NCI-H187 treated with DMSO at 0.1 percent for 48 hours (cell line): ENCODE measurements at places on chromosomes 13 and 19.

DNA sequence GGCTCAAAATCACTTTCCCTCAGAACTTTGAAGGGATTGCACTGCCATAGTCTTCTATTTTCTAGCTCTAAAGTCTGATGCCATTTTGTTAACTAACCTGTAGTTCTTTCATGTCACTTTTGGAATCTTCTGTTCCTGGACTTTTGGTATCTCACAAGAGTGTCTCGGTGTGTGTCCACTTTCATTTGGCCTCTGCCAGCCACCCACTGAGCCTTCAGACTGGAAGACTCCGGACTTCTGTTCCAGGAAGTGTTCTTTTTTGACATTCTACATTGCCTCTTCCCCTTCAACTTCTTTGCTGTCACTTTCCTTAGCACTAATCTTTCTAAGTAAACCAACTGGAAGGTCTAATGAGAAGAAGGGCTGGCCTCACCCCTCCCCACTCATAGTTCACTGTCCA, 25.0 kb upstream of the LAMP1 start:
- no peak for DNase-seq

GRCh38 chr19:55626350-55626749, 2.0 kb upstream of the ZNF784 start:
- DNase-seq, result no peak

DNA sequence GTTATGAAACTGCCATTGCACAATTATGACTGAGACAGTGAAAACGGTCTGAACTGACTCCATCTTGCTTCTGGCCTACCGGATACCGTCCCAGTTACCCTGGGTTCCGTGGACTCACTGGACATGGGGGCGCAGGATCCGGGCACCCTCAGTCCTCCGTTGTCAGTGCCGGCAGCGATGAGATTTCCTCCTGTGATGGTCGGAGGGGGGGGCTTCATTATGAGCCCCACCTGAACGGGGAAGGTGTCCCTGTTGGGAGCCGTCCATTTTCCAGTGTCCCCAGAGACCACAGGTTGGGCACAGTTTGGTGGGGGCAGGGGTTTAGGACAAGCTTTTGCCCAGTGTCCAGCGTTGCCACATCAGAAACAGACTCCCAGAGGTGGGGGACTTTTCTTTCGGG, 23.4 kb downstream of the TMEM255B start:
- no peak for DNase-seq

DNA sequence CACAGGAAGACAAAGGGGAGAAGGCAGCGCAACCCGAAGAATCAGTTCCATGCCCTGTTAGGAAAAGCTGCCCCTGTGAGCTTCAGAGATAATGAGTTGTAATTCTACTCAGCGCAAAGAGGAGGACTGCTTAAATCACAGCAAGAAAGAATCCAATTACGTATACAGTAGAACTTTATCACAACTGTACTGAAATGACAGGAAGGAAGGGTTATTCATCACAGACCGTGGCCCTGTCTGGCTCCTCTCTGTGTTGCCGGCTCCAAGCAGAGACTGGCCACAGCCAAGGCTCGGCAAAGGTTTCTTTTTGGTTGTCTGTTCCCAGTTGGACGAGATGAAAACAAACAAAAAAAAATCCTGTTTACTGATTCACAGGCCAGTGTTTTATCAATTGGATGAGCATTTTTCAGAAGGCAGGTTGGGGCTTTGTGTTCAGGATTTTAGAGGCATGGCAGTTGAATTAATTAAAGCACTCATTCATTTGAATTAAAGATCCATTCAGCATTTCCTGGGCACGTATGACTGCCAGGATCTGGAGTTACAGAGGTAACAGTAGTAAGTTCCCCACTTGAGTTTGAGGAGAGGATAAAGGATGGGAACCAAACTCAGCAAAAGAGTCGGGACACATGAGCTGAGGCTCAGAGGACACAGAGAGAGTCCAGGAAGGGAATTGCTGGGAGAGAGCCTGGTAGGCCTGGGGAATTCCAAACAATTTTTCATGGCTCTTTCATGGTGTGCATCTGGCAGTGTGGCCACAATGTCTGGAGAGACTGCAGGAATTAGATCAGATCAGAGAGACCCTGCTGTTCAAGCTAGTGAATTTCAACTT, 341.0 kb downstream of the DNAJC15 start:
- DNase-seq, result no peak

DNA sequence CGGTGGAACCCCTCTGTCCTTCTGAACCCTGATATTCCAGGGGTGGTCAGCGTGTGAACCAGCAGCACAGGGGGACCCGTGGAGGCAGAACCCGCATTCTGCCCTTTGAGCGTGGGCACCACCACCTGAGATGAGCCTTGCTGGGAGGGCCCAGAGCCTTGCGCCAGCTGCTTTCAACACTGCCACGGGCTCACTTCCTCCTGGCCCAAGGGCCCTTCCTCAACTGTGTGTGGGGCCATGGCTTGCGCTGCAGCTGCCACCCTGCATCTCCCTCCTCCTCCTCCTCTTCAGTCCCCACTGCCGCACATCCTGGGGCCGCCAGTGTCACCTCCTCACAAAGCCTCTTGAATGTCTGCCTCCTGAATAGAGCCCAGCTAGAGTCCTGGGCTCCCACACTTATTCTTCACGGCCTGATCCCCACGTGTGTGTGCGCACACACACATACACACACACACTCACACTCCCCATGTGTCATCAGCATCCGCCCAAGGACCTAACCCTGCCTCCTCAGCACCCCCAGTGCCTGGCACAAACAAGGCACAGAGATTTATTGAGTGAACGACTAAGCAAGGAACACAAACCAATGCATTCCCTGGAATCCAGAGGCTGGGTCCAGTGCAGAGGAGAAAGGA, 26.9 kb upstream of the TMEM160 start:
- DNase-seq, result no peak

DNA sequence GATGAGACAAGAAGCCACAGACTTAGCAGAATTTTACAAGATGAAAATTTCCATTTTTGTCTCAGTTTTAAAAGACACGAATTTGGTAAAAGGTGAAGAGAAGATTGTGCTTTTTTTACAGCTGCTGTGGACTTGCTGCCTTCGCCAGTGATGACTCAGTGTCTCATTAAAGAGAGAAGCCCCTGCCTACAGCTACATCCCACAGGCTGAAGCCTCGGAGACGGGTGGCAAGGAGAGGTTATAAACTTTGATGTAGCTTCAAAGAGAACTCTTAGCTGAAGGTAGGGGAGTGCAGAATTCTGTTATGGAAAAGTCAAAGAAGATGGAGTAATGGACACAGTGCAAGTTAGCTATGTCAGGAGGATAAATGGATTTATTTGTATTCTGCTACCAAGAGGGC, 683.4 kb upstream of the ARGLU1 start:
- DNase-seq, result no peak

- no peak for DNase-seq
Measured at GRCh38 chr13:26448032-26448431, 109.5 kb upstream of the WASF3 start.

- DNase-seq, result no peak
Measured at GRCh38 chr13:94544922-94545321, 51.0 kb downstream of the TGDS start.

- DNase-seq, result no peak
Measured at GRCh38 chr13:98843482-98843877, 91.0 kb upstream of the SLC15A1 start.

DNA sequence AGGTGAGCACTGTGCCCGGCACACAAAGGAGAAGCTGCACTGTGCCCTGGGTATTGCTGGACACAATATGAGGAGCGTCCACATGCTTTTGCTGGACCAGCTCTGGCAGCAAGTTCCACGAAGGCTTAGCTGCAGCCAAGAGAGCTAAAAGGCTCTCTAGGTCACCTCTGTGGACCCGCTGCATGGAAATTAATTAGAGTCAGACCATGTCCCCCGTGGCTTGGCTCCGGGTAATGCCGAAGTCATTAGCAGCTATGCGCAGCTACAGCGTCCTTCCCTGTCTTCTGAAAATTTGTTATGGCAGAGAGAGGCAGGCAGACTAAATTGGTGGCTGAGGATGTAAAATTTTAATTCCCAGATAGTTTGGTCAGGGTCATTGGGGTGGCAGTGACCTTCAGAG, 271.5 kb downstream of the SLC7A1 start:
- no peak for DNase-seq

DNA sequence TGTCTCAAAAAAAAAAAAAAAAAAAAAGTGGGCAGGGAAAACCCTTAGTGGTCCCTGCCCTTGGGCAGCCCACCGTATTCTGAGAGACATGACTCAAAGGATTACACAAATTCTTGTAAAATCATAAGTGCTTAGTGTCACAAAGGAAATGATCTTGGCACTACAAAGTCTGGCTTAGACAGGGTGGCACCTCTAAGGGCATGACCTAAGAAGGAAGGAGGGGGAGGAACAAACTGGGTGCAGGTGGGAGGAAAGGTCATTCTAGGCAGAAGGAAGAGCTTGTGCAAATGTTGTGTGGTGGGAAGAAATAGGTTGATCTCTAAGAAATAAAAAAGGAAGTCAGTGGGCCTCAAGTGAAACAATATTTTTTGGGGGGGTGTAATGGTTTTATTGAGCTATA, 10.4 kb downstream of the PNPLA6 start:
- DNase-seq, result no peak

DNA sequence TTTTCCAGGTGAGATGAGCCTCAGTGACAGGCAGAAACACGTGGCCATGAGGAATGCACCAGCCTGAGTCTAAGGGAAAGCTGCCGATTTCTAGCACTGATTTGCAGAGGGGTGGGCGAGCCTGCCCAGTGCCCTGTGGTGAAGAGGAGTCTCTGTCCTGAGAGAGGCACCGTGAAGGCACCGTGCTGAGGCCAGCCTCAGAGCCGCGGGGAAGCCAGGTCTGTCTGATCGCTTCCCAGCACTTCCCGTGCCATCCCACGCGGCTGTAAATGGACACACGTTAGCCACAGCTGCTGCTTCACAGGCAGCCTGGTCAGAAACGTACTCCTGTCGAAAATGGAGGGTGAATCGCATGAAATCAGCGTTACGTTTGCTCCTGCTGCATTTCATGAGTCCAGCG, 79.8 kb downstream of the ATP11A start:
- DNase-seq, result no peak

DNA sequence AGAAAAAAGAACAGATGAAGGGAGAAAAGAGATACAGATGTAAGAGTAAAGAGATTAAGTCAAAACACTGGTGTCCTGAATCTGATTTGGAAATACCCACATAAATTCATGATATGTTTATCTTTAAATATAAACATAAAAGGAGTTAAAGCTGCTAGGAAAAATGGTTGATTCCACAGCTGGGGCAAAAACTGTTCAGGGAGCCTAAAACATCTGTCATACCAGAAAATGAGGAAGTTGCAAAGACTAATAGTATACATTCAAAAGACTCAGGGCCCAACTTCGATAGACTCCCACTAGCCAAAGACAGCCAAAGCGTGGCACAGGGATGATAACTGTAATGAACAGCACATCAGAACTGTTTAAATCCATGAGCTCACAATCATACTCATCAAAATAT, 62.0 kb downstream of the ABCC4 start:
- DNase-seq, result no peak

DNA sequence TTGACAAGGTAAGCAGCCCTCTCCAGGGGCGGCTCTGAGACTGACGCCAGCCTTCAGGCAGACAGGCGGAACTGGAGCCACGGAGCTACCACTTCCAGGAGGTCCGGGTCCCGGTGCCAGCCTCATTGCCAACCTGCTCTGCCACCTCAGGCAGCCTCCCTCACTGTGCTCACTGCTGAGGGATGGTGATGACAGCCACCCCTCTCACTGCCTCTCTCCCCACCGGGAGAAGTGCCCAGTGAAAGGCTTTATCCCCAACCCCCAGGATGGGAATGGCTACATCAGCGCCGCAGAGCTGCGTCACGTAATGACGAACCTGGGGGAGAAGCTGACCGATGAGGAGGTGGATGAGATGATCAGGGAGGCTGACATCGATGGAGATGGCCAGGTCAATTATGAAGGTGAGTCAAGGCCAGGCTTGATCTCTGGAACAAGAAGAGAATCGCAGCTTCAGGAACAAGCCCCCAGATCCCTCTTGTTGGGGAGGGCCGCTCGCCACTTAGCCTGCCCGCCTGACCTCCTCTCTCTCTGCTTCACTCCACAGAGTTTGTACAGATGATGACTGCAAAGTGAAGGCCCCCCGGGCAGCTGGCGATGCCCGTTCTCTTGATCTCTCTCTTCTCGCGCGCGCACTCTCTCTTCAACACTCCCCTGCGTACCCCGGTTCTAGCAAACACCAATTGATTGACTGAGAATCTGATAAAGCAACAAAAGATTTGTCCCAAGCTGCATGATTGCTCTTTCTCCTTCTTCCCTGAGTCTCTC, 7.6 kb downstream of the CALM3 start:
- no peak for DNase-seq

GRCh38 chr19:48804496-48804895, 6.3 kb downstream of the BCAT2 start:
- DNase-seq, result no peak

DNA sequence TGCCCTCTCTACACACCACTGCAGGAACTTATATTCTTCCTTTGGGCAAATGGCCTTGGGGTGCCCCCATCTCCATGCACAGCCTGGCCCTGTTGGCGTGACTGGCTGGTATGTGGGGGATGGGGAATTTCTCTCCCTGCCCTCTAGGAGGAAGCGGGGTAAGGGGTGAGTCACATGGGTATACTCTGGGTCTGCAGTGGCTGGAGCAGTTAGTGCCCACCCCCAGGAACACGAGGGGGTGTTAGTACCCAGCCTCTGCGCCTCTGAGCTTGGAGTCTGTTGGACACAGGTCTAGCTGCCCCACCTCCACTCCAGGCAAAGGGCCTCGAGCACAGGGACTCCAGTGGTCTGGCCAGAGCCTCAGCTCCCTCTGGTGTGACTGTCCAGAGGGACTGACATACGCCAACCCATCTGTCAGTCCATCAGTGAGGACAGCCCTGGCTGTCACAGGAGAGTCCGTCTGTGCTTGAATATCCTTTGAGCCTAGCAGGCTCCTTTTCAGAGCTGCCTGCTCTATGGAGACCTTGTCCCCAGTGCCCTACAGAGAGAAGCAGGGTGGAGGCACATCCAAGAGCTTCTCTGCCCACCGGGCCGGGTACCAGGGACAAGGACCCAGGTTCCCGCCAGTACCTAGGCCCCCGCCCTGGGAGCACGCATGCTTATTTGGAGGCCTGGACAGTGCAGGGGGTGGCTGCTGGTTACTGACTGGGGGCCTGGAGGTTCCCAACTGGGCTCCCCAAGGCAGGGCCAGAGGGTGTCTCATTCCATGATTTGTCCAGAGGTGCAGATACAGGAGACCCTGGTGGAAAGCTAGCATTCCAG, 66.6 kb downstream of the CHST8 start:
- DNase-seq, result no peak

DNA sequence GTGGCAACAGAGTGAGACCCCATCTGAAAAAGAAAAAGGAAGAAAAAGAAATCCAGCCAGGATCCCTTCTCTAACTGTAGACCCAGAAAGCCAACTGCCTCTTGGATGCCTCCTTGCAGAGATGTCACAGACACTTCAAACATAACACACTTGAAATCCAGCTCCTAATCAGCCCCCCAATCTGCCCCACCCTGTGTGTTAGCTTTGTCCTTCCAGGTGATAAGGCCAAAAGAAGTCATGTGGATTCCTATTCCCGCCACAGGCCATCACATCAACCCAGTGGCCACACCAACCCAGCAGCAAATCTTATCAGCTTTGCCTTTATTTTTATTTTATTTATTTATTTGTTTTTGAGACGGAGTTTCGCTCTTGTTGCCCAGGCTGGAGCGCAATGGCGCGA, 8.1 kb downstream of the BEST2 start:
- DNase-seq, result no peak
